ENCODE measurements at places on chromosomes 12 and 14. TPM values are rescaled to one million over a fixed set of nuclear protein-coding genes. Genes with fewer than 3 reads are reported as not detected.
A peak's percentile ranks its signal among the peaks of the same experiment; 100 is the strongest.

DNA sequence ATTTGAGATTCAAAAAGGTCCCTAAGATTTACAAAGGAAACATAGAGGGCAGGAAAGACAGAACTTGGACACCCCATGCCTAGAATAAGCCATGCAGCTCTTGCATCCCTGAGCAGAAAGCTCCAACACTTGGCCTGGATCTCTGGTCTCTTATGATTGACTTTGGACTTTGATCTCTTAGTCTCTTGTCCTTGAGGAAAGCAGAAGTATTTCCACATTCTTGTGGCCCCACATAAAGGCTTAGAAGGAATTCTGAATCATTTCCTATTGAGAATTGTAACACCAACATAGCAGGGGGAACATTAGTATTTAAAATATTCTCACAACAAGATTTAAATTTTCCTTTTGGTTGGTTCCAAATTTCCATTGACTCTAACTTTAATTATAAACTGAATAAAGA is 283.7 kb upstream of the PRKD1 start:
- no peak for DNase-seq

DNA sequence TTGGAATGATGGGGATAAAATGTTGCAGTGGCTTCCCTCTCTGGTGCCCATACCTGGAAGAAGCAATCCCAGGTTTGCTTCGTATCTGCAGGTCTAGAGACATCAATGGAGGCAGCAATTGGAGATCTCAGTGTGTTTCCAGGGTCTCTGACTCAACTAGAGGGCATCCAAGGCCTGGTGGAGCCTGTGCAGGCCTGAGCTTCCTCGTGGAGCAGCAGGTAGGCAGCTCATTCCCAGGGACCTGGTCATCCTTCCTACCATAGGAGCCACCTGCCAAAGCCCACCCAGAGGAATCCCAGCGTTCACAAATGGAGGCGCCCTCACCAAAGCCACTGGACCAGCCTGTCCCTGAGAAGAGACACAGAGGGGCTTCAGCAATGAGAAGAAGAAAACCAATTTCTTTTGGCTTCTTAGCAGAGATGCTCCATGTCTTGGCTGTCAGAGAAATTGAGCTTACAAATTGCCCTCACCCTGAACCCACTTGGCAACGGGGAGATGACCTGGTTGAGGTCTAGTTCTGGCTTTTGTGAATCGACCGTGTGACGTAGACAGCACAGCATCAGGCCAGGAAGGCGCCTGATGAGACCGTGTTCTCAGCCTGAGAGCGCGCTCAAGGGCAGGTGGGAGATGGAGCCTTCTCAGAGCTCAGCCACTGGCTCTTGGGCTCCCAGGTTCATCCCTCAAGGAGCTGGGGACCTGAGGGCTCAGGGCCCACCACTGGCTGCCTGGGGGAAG is 283.6 kb downstream of the DPF3 start:
- DNase-seq = no peak

PAX9 gene
- total RNA-seq = 0.38 TPM

- no peak for DNase-seq
These were observed 7.7 kb downstream of the GATC start for GRCh38 chr12:120453977-120454376.

DNA sequence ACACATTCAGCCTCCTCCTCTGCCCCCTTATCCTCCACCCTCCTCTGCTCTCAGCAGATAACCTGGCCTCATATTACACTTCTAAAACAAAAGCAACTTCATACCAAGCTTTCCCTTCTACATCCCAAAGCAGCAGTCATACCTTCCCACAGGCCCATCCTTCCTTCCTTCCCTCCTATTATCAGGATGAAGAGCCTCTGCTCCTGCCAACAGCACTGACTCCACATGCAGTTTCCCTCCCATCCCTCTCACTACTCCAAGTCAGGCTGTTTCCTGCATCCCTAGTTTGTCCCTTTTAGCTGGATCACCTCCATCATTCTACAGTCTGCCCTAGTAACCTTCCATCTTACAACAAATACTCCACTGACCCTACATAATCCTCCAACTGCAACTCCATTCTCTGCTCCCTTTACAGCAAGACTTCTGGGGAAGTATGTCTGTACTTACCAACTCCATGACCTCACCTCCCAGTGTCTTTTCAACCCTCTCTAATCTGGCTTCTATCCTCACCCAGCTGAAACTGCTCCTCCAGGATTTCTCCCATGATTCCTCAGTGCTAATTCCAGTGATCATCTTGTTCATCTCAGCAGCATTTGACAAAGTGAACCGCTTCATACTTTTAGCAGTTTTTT is 4.9 kb upstream of the YEATS4 start:
- no peak for DNase-seq

ETFBKMT gene
- total RNA-seq = 5.6 TPM

AP5M1 gene
- 100 TPM for total RNA-seq

GRCh38 chr12:3820122-3820521 is 53.1 kb downstream of the PARP11 start:
- no peak for DNase-seq

- DNase-seq = no peak
These were observed 3.3 kb downstream of the CD4 start for GRCh38 chr12:6792522-6793201.

DNA sequence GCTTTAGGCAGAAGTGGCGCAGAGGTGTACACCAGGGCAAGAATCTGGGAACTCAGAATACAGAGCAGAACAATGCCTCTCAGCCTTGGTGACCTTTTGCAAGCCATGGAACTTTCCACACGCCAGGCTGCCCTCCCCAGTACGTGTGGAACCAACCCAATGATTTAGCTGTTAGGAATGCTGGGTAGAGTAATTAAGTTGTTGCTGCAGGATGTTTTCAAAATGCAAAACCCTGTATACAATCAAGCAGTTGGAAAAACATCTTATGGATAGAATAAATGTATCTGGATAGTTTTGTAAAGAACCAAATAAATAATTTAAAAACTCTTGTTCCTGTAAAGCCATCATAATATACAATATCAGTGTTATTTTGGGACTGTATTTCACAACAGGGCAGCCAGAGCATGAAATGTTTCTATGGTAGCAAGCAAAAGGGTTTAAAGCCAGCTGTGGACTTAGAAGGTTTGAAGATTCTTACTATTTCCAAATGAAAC is 19.4 kb downstream of the PPP1R36 start:
- no peak for DNase-seq

GRCh38 chr14:80278293-80279023 is 67.2 kb upstream of the DIO2 start:
- DNase-seq = no peak

DNA sequence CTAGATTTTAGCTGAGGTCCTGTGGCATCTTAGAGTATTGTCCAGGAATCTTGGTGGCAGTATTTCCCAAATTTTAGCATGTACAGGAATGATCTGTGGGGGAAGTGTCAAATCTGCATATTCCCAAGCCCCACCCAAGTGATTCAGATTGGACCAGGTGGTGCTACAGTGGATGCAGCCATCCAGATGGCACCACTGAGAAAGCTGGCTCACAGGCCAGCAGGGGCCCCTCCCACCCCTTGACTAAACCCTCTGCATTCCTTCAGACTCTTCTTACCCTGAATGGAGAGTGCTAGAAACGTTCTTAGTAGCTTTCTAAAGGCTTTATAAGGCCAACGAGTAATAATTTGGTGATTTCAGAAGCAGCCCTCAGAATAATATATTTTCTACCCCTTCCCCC is 255.2 kb downstream of the NRXN3 start:
- no peak for DNase-seq

DNA sequence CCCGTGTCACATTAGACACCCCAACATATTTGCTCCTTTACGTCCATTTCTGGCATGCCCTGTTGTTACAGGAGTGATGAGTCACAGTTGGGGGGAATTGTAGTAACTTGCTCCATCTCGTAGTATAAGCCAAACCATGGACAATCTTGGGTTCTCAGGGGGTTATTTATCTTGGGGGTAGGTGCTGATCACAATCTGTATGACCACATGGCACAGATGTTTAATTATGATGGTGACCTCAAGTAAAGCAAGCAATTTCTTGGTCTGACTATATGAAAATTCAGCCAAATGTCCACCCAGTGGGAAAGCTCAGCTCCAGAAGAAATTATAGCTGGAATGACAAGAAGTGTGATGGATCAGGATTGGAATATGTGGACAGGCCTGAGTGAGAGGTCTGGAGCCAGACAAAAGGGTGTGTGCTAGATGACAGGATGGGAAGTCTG is 32.1 kb upstream of the STON2 start:
- no peak for DNase-seq

- DNase-seq = peak; percentile 46
These were observed 32.7 kb upstream of the SELPLG start for GRCh38 chr12:108666401-108666881.

HIF1A gene
- total RNA-seq = 71.6 TPM

DNA sequence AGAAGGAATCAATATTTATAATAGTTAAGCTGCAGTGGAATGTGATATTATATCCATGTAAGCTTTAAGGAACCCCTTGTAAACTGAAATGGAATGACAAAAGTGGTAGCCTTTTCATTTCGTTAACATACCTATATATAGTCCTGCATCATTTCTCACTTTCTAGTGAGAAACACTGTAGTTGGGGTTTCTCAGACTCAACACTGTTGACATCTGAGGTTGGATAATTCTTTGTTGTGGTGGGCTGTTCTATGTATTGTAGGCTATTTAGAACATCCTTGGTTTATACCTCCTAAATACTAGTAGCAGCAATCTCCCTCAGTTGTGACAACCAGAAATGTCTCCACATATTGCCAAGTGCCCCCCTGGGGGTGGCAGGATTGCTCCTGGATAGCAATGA is 79.1 kb downstream of the RAD52 start:
- no peak for DNase-seq

GRCh38 chr12:47604221-47604873 is 101.5 kb downstream of the RPAP3 start:
- no peak for DNase-seq

DNA sequence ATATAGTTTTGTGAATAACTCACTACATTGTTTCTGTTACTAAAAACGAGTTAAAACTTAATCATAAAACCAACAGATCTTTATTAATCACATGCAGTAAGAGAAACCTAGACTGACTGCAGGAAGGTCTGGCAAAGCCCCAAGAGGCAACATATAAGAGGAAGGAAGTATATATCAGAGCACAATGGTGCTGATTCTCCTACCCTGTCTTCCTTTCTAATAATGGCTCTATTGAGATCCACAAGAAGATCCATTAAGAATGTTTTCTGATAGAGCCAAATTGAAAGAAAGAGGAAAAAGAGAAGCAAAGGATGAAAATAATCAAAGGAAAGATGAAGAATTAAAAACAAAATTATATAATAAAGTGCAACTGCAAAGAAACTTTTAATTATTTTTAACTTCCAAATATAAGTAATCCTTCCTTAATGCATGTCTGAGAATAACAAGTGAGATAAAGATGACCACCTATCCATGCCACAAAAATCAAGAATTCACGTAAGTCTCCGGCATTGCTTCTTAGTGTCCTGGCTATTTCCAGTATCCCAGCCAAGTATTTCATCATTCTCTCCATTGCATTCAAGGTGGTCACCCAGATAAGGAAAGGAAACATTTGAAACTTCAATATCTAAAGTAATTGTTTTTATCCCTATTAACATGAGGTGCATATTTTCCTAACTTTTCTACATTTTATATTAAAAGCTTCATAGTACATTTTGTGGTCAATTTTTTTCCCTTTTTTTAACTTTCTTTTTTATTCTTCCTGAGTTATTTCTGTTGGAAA is 62.2 kb downstream of the SOX5 start:
- no peak for DNase-seq

DNA sequence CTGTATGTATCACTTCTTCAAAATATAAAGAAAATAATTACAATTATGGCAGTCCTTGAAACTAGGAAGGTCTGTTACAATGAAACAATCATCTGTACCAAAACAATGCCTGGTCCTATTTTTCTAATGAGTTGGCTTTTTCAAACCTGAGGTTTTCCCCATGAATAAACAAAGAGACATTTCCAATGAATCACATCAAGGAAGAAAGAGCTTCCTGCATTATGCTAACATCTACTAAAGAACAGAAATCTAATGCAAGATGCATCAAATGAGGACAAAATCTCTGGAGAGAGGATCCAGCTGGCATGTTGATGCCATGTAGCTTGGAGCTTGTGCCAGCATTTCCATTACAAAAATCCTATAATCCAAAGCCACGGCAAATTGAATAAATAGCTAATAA is 29.3 kb downstream of the NIN start:
- no peak for DNase-seq

- no peak for DNase-seq
These were observed 155.1 kb downstream of the CCDC59 start for GRCh38 chr12:82203086-82203485.

- DNase-seq = no peak
These were observed 129.9 kb downstream of the KIF26A start for GRCh38 chr14:104268295-104268694.

GRCh38 chr12:53255996-53256395 is 12.1 kb upstream of the ESPL1 start:
- no peak for DNase-seq

DNA sequence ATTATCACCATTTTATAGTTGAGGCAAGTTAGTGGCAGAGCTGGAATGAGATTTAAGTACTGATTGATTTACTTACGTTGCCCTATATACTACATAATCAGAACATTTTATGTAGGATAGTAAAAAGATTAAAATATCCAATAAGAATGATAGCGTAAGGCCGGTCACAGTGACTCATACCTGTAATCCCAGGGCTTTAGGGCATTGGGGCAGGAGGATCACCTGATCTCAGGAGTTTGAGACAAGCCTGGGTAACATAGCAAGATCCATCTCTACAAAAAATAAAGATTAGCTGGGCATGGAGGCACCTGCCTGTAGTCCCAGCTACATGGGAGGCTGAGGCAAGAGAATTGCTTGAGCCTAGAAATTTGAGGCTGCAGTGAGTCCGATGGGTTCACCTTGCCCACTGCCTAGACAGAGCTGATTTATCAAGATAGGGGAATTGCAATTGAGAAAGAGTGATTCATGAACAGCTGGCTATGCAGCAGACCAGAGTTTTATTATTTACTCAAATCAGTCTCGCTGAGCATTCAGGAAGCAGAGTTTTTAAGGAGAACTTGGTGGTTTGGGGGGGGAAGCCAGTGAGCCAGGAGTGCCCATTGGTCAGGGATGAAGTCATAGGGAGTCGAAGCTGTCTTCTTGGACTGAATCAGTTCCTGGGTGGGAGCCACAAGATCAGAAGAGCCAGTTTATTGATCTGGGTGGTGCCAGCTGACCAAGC is 24.7 kb upstream of the SGPP1 start:
- no peak for DNase-seq

GRCh38 chr12:108591267-108591980 is 6.5 kb downstream of the TMEM119 start:
- no peak for DNase-seq

SOX5 gene
- total RNA-seq = 3.3 TPM

DNA sequence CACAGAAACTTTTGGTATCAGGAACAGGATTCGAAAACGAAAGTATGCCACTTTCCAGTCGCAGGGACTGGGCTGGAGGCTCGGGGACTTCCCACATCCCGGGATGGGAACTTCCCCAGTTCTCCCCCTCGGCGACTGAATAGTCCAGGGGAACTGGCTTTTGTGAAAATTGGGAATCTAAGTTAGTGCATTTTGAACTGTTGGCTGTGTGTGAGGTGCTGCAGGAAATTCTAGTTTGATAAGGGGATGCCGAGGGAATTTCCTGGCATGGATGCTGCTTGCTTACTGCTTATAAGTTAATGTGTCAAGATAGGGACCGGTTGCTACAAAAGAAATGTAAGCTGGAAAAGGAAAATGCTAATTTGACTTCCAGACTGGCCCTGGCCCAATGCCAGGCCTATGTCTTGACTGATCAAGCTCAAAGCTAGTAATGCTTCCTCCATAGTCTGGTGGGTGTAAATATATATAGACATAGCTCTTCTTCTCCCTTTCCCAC is 73.4 kb upstream of the EIF5 start:
- DNase-seq = peak; percentile 58

All from mucosa of descending colon (tissue), 3 donors.